ENCODE measurements at places on chromosomes 2 and 18.

DNA sequence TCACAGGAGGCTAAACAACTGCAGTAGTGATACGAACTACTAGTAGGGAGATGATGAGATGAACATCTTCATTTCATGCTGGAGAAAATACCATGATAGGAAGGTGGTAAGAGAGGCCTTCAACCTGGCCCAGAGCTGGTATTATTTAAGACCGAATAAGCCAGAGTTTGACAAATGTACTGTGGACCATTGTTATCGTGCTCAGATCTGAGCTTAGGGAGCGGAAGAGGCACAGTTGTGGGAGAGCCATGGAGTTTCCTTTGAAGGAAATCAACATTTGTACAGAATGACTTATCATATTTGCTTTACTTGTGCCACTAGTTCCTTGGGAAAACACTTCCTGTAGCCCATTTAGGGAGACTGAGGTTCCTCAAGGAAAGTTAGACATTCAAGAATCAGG lies 260.6 kb upstream of the TNP1 start:
- DNase-seq: no peak

GRCh38 chr2:149009576-149010461 lies 28.7 kb upstream of the LYPD6B start:
- DNase-seq: no peak

- DNase-seq: no peak
These were observed 946.6 kb downstream of the SLC4A3 start for GRCh38 chr2:220574038-220574437.

DNA sequence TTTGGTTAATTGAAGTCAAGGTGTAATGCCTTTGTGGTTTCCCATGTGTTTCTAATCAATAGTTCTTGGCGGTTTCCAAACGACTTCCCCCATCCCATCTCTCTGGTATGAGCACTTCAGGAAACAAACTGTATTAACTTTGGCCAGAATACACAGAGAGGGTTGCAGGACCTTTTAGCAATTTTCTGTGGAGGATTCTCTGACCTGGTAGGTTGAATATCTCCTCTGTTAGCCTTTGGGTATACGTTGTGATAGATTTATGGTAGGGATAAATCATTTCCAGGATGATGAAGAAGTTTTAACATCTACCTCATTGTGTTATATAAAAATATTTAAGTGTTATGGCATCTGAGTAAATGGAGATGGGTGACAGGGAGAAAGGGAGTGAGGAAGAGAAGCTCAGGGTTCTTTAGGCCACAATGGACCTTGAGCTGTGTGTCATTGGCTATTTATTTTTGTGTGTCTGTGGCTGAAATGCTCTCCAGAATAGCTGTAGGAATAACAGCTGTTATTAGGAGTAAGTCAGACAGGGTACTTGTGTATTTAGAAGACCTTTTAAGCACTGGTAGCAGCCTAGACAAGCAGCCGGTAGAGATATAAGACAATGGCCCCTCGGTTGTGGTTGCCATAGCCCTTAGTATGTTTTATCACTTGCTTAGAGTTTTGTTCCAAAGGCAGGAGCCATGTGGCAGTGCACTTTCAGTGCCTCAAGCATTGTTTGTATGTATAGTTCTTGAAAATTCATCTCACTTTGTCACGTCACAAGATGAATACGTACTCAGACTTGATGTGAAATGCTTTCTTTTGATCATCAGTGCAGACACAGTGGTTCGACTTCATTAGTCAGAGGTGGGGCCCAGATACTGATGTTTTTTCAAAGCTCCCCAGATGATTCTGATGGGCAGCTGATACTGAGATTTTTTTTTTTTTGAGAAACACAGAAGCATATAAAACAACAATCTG lies 91.1 kb downstream of the FMNL2 start:
- no peak for DNase-seq

GRCh38 chr2:205685314-205686055 lies 3.2 kb downstream of the NRP2 start:
- DNase-seq: no peak

DNA sequence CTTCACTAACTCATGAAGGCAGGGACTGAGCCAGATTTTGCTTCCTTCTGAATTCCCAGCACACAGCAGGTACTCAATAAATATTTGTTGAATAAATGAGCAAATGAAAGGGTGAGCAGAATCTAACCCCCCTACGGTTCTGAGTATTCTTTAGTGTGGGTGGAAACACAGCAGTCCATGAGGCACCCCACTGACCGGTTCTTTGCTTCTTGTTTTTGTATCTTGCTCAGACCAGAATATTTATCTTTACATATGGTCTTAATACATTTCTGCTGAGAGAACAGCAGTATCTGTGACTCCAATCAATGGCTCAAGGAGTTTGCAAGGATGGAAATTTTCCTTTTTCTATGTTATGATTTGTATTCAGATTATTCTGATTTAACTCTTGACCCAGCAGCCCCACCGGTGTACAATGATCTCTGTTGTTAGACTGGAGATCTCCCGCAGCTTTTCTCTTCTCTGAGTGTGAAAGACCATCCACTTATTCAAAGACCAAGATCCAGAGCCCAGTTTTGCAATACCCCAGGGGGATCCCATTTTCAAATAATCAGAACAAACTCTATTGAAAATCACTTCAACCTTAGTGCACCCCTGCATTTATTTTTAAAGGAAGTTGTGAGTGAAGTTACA lies 506.5 kb upstream of the TNP1 start:
- no peak for DNase-seq

- DNase-seq: no peak
These were observed 68.9 kb downstream of the DOCK10 start for GRCh38 chr2:224973112-224974016.

- no peak for DNase-seq
These were observed 78.9 kb upstream of the CCDC68 start for GRCh38 chr18:55038162-55038561.

GRCh38 chr2:104847586-104848160 lies 6.2 kb upstream of the POU3F3 start:
- DNase-seq: no peak

DNA sequence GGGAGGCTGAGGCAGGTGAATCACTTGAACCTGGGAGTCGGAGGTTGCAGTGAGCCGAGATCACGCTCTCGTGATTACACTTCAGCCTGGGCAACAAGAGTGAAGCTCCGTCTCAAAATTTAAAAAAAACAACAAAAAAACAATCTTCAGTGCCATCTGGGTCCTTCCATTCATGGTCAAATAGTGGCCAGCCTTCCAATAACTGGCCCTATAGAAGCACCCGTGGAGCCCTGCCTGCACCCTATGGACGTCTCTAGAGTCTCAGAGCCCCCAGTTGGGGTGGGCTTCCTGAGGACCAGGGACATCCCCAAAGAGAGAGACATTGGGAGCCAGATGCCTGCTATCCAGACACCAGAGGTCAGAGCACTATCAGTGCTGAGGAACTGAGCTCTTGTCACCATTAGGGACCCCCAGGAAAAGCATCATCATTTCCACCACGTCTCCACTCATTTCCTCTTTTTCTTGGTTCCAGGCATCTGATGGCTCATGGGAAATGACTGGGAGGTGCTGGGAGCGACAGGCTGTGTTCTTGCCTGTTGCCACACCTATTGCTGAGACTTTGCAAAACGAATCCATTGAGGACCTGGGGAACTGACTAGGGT lies 9.4 kb downstream of the NEU2 start:
- DNase-seq: no peak

DNA sequence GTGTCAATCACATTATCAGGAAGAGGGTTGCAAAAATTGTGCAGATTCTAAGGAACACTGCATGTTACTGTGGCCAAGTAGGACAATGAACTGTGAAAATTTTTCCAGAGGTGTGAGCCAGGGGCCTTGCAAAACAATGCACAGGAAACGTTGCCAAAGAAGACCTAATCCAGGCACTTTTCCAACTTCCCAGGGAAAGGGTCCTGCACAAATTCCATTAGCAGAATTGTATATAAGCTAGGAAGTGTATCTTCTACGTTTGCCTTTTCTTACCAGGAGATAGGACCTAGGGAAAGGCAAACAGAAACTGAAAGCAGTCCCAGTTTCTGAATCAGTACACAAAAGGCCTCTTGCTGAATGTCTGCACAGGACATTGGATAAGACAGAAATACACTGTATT lies 1888.3 kb upstream of the CELF4 start:
- no peak for DNase-seq

DNA sequence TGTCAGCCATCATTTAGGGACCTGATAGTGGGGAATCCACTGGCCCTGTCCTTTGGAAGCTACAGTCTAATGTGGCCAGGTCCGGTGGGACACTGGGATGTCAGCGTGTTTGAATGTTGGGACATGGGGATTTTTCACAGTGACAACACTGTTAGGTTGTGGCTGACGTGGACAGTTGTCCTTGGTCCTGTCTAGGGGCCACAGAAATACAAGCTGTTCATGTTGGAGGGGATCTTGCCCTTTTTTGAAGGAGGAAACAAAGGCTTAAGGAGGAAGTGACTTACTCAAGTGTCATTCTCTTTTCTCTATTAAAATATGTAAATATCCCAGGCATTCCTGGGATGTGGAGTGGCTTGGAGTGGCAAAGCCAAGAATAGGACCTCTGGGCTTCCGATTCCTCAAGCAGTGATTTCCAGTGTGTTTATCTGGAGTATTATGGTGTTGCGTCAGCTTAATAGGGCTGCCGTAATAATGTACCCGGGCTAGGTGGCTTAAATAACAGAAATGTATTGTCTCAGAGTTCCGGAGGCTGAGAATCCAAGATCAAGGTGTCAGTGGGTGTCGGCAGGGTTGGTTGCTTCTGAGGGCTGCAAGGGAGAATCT lies 8.5 kb downstream of the ACOXL start:
- DNase-seq: no peak

GRCh38 chr2:43270461-43270860 lies 44.1 kb upstream of the ZFP36L2 start:
- DNase-seq: no peak

DNA sequence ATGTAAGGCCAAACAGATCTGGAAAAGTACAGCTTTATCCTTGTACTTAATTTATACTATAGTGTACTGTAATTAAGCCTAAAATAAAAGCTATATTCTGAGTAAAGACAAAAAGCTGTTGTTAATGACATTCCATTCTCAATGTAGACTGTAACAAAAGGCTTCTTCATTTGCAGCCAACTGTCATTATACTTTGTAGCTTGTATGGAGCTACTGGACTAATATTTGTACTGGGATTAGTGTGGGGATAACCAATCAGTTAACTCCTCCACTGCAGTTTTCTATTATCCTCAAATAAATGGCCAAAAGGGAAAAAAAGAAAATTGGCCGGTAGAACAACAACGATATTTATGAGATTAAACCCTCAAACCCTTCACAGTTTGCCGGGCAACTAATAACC lies 66.5 kb downstream of the STK39 start:
- DNase-seq: no peak

DNA sequence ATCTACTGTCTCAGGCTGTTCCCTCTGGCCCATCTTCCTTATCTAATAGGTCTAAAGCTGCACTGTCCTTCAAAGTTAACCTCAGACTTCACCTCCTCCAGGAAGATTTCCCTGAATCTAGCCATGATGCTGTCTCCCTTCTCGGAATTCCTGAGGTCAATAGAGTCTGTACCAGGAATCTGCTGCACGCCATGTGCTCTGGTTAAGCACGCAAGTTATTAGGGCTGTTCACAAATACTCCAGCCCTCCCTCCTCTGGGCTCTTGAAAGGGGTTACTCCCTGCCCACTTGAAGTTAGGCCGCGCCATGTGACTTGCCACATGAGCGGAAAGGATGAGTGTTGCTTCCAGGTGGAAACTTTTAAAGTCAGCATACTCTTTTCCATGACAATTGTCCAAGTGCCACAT lies 43.6 kb downstream of the MCFD2 start:
- no peak for DNase-seq

GRCh38 chr2:73036766-73037165 lies 34.7 kb downstream of the SFXN5 start:
- no peak for DNase-seq

GRCh38 chr18:48206887-48207286 lies 202.3 kb downstream of the ZBTB7C start:
- DNase-seq: no peak

- DNase-seq: no peak
These were observed 90.7 kb downstream of the PDCL3 start for GRCh38 chr2:100653449-100654035.

Measured in HCT116 (cell line).